ENCODE measurements at places on chromosomes 6 and 20.

- DNase-seq = no peak
Observed at GRCh38 chr6:63349401-63349800, 29.6 kb upstream of the LGSN start.

DNA sequence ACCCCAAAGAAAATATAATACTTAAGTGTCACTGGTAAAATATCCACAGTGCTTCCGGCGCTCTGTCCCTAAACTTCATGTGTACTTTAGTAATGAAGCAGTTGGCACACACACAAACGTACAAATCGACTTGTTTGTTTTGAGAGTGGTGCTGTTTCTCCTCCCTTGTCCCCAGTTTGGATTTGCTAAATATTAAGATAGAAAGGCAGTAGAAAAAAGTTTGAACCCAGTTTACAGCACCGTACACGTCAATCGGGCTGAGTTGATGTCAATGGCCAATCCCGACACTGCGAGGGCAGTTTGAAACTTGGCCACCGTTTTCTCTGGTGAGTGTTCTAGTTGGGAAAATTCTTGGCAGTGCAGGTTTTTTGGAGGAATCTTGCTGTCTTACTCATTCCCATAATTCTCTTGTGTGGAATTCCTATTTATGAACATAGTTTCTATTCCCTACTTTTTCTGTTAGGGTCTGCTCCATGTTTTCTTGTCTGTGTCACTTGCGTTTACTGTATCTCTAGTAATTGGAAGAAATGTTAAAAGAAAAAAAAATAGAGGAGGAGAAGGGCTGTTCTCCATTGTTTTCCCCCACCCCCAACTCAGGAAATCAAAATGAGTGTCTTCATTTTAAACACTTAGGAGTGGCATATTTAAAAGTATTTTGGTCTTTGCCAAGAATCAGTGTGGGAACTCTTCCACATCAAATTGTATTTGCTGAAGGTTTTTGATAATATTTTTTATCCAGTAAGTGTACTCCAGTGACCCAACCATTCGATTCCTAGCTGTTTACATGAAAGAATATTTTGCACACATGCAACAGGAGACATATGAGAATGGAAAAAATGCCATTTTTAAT, 72.3 kb downstream of the OR2B2 start:
- DNase-seq = no peak

DNA sequence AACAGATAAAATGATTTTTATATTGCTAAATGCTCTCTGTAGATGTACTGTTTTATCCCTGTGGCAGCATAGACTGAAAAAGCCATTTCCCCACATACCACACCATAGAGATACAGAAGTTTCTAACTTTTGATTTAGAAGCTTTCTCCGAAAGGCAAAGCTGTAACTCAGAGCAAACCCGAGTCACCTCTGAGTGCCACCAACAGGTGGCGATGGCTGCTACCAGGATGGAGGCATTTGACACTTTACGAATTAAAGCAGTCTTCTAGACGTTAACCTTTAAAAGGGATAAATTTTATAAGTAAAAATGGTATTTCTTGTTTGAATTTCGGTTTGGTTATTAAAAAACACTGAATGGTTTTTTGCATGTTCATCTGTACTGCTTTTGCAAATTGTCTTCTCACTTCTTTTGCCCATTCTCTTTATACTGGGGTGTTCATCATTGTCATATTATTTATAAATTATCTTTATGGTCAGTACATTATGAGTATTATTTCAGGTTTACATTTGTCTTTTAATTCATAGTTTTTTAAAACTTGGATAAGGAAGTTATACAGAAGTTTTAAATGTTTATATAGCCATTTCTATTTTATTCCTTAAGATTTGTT, 201.0 kb upstream of the CEP162 start:
- no peak for DNase-seq

DNA sequence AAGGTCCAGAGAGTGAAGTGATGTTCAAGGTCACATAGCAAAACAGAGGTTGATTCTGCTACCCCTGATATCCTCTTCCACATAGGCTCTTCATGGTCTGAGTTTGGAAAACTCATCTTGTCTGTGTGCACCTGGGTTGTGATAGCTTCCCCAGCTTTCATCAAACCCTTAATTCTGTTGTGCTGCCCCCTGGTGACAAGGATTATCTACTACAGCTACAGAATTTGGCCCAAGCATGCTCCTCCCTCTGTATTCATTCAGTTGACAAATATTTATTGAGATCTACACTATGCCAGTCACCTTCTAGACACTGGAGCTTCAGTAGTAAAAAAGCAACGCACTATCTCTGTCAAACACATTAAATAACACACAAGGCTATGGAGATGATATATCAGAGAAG, 50.4 kb downstream of the SMPDL3A start:
- no peak for DNase-seq

DNA sequence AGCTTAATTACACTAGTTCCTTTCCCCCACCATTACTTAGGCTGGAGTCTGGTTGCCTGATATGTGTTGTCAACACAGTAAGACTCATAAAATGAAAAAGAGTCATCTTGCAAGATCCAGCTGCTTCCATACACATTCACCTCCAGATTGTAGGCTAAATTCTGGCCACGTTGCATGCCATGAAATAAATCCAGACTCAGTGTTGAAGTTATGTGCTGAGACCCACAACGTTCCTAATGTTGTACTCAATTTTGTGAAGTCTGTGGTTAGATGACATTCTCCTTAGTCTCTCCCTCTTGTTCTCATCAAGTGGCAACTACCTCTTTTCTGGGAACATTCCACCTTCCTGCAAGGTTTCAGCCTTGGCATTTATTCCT, 212.3 kb downstream of the LMBRD1 start:
- DNase-seq = no peak

DNA sequence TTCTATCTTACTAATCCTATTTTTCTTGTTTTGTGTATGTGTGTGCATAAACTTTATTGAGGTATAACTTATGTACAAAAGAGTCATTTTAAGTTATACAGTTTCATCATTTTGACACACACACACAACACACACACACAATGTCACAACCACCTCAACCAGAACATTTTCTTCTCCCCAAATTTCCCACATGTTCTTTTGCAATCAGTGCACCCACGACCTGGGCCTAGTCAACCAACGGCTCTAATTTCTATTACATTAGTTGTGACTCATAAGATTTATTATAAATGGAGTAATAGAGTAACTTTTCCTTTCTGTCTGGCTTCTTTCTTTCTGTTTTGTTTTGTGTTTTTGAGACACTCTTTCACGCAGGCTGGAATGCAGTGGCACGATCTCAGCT, 9.8 kb upstream of the POM121L2 start:
- no peak for DNase-seq

DNA sequence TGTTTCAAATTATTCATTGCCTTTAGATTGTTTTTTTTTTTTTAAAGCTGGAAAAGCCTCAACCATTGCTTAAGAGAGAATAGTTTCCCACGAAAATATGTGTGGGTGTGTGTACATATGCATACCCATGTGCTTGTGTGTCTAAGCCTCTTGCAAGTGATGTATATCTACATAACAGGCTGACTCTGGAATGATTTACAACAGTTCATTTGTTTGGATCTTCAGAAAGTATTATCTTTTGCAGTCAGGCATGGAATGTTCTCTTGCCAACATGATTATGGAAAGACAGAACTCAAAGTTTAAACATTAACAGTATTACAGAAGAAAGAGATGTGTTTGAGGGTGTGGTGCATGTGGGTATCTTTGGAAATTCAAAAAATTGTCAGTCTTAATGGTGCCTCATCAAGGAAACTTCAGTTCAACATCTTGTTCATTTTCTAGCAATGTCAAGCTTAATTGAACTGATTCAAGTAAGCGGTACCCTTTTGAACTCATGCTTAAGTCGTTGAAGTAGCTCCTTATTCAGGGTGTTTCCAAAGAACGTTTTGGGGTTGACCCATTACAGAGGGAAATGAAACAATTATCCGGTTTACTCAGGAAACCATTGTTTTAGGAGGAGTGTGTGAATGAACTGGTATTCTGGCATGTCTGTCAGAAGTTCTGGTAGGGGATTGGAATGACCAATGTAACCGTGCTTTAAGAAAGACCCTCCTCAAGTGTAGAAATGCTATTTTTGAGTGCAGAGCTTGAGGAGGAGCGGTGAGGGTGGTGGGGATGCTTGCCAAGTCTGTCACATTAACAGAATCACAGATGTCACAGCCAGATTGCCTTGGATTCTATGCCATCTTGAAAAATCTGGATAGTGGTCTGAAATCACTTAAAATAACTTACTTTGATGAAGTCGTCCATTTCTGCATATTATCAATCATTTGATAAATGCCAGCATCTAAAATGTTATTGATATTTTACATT, 60.3 kb downstream of the ADGRG6 start:
- DNase-seq = no peak

DNA sequence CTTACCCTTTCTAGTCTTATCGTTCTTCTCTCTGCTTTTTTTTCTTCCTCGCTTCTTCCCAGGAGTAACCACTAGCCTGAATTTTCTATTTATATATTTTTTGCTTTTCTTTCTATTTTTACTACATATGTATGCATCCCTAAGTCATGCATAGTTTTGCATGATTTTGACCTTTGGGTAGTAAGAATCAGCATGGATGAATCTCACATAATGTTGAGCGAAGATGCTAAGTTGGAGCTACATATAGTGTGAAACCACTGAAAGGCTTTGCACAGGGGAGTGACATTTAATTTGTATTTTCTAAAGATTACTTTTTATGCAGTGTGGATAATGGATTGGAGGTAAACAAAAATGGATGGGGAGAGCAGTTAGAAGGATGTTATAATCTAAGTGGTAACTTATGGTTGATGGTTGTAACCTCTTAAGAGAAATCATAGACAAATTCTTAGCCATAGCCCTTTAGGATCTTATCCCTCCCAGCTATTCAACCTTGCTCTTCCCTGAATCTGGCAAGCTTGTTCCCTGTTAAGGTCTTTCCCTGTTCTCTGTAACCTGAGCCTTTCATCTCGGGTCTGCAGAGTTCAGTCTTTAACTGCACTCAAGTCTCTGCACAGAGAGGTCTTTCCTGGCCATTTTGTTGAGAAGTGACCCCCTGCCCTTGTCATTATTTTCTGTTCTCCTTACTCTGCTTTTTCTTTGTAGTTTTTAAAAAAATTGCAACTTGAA, 18.0 kb downstream of the PEX7 start:
- DNase-seq = no peak

- DNase-seq = no peak
Observed at GRCh38 chr6:162014069-162014811, 713.3 kb downstream of the PRKN start.

GRCh38 chr20:62951143-62951895, 1.2 kb upstream of the SLC17A9 start:
- DNase-seq = no peak

DNA sequence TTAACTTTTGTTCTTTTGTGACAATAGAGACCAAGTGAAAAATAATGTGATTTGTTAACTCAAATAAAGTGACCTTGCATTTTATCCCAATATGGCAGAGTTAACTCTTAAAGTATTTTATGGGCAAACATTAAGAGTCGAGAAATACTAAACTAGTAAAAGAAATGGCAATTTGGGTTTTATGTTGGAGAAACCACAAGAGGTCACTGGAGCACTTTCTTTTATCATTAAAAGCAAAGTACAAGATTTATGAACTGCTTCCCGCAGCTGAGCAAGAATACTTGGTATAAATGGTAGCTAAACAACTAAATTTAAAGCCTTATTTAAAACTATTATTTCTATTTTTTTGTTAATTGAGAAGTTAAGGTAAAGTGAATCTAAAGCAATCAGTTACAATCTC, 33.5 kb upstream of the MCM9 start:
- DNase-seq = no peak

DNA sequence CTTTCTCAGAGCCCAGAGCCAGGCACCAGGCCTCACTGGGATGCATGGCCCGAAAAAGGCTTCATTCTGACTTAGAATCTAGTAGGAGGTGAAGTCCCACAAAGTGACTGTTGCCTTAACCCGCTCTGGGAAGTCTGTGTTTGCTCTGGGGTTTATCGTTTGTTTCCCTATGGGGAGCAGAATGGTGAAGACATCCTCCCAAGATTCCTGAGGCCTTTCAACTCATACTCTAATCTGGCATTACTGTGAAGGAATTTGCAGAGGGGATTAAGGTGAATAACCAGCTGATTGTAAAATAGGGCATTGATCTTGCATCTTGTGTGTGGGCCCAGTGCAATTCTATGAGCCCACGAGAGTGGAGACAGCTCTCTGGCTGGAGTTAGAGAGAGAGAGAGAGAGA, 67.8 kb downstream of the CDH26 start:
- DNase-seq = no peak

Measured in stimulated activated CD8-positive, alpha-beta memory T cell treated with anti-CD3 and anti-CD28 coated beads, Interleukin-4, amount 100 ng/mL, for 4 hours (primary cell).